ENCODE measurements at places on chromosomes 13 and 19.

GRCh38 chr13:73741111-73741510, 393.1 kb downstream of the KLF12 start:
- DNase-seq = no peak

DNA sequence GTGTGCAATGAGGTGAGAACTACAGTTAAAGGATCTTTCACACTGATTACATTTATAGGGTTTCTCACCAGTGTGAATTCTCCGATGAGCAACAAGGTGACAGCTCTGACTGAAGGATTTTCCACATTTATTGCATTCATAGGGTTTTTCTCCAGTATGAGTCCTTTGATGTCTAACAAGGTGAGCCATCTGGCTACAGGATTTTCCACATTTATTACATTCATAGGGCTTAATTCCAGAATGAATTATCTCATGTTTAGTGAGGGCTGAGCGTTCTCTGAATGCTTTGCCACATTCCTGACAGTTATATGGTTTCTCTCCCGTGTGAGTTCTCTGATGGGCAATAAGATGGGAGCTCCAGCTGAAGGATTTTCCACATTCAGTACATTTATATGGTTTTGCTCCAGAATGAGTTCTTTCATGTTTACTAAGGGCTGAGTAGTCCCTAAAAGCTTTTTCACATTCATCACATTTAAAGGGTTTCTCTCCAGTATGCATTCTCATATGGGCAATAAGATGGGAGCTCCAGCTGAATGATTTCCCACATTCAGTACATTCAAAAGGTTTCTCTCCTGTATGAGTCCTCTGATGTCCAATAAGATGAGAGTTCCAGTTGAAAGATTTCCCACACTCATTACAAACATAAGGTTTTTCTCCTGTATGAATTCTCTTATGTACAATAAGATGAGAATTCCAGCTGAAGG, 4.4 kb upstream of the C19orf18 start:
- DNase-seq = no peak

GRCh38 chr13:106595625-106596024, 27.7 kb upstream of the ARGLU1 start:
- no peak for DNase-seq

DNA sequence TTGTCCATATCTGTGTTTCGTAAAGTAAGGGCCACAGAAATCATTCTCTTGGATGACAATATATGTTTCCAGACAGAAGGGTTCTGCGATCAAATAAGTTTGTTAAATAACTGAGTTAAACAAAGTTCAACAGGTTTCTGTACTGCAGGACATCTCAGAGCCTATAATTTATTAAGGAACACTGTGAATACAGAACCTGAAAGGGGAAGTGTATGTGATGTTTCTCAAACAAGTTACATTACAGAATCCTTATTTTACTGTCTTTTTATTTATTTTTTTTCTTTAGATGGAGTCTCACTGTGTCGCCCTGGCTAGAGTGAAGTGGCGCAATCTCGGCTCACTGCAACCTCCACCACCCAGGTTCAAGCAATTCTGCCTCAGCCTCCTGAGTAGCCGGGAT, 55.4 kb upstream of the GTF2F2 start:
- DNase-seq = no peak

DNA sequence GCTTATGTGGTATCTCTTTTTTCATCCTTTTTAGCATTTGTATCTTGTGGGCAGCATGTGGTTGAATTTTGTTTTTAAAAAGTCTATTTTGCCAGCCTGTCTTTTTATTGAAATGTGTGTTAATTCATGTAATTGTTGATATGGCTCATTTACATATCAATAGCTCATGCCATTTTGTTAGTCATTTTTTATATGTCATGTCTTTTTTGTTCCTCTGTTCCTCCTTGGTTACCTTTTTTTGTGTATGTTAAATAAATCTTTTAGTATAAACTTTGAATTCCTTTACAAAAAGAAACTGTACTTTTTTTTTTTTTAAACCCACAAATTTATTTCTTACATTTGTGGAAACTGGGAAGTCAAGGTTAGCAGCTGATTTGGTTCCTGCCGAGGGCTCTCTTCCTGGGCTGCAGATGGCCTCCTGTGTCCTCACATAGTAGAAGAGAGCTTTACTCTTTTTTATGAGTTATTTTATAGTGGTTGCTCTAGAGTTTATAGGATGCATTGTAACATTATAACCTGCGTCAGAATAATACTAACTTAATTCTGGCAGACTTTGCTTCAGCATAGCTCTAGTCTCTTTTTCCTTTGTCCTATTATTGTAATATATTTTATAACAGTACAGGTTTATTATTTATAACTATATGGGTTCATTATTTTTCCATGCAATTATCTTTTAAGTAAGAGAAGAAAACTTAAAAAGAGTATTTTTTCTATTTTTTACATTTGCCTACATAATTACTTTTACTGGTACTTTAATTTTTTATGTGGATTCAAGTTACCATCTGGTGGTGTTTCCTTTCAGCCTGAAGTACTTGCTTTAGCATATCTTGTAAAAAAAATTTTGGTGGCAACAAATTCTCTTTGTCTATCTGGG, 86.3 kb downstream of the URI1 start:
- no peak for DNase-seq

- DNase-seq = no peak
Observed at GRCh38 chr19:43534816-43535761, 2.1 kb downstream of the ZNF575 start.
